ENCODE measurements at places on chromosomes 2 and 18.

DNA sequence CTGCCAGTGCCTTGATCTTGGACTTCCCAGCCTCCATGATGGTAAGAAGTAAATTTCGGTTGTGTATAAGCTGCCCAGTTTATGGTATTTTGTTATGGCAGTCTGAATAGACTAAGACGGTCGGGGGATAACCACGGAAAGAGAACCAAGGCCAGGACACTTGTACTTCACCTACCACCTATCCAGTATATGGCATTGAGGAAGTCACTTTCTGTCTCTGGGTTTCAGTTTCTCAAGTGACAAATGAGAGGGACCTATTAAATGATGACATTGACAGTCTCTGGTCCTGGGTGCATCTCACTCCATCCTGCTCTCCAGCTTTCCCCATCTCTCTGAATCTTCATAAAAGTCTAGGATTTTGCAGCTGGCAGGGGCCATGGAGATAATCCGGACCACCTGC is 183.8 kb upstream of the MSH6 start:
- no peak for DNase-seq

DNA sequence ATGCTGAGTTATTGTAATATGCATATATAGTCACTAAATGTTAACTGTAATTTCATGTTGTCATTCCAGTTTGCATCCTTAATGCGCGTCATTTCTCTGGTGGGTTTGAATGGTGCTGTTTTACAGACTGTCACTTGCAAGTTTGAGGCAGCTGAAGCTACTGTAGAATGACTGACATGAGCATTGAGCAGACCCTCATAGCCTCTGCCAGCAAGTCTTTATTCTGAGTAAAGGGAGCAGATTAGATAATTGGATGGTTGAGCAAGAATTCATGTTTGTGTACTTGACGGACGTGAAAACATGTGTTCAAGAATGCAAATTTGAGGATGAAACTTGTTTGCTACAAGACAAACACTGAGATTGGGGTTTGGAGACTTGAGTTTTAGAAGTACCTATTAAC is 854.8 kb upstream of the KLHL29 start:
- no peak for DNase-seq

- no peak for DNase-seq
Measured at GRCh38 chr2:166167449-166167848, 39.6 kb upstream of the SCN1A start.

DNA sequence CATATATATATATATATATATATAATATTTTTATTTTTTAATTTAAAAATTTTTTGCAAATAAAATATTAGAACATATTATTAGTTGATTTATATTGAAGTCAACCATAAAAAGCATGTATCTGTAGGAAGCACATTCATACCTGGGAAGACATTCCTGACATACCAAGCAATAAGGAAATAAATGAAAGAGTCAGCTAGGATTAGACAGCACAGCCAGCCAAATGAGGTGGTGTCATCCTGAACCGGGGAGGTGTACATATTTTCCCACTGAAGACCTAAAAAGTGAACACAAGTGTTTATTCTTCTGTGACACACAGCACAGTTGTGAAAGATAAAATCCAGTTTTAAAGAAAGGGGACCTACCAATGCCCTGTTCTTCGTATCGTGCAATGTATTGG is 149.2 kb downstream of the ABCA12 start:
- no peak for DNase-seq

- no peak for DNase-seq
Measured at GRCh38 chr2:9113262-9113661, 93.3 kb upstream of the ASAP2 start.

DNA sequence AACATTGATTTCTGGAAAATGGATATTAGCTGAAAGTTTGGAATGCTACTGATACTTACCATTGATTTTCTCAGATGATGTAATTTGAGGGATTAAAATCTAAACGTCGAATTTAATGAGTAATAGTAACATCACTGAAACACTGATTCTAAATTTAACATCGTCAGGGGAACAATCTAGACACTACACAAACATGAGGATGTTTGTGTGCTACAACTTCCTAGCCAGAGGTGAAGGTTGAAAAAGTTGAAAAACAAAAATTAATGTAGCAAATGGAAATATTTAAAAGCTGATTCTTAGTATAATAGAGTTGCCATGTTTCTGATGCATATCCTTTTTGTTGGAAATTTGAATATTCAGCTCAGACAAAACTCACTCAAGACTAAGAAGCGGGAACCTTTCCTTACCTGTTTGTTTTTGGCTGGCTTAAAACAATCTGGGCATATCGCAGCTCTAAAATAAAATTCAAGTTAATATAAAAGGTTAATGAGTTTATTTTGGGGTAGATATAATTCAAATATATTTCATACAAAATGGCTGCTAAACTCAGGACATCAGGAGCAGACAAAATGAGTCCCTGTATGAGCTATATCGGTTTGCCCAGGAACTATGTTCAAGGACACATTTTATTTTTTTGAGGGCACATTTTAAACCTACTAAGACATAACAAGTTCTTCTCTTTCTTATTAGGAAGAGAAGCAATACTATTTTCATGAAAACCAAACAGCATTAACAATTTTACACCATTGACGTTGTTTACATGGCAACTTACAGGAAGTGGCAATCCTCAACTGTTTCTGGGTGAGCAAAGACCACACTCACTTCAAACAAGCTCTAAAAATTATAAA is 52.6 kb upstream of the PEX13 start:
- no peak for DNase-seq

DNA sequence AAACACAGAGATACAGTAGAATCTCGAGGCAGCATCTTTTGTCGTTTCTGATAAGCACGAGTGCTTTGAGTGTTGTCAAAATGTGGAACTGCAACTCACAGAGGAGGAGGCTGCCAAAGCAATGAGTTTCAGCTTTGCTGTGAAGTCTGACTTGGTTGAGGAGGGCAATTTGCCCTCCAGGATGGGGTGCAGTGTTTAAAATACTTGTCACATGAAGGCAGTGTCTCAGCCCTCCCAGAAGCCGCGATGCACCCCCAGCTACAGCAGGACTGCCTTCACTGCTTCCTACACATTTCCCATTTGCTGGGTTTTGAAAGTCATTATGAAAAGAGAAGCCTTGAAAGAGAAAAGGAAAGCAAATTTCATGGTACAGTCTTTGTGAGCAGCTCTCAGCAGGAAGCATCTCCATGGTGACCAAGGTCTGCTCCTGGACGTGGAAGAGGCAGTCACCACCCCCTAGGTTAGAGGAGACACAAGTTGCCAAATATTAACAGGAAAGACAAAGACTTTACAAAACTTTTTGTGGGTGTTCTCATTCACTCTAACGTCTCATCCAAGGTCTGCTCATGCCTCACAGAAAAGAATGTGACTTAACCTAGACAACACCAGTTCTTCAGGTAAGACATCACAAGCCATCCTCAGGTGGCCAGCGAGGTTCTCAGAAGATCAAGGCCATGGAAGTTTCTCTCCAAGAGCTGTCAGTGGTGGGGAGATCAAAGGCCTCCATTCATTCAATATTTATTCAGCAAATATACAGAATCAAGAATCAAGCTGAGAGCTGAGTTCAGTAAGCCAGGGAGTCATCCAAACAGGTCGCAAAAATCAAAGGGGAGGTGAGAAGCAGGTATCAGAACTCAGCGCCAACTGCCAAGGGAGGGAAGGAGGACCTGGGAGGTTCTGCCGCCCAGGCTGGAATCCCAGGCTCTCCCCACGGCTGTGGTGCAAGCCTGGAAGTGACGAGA is 476.0 kb downstream of the EIPR1 start:
- DNase-seq = no peak

All from ureter (tissue), 1 donor.